CD4-positive, alpha-beta T cell treated with Interleukin-17A for 1 hour (primary cell): ENCODE measurements at places on chromosomes 6 and 20.

- DNase-seq: no peak
Observed at GRCh38 chr20:45189067-45189609, 14.4 kb downstream of the PI3 start.

- DNase-seq: no peak
Observed at GRCh38 chr20:63577317-63577894, 3.4 kb upstream of the HELZ2 start.

- no peak for DNase-seq
Observed at GRCh38 chr6:1817033-1817761, 207.5 kb downstream of the FOXC1 start.

DNA sequence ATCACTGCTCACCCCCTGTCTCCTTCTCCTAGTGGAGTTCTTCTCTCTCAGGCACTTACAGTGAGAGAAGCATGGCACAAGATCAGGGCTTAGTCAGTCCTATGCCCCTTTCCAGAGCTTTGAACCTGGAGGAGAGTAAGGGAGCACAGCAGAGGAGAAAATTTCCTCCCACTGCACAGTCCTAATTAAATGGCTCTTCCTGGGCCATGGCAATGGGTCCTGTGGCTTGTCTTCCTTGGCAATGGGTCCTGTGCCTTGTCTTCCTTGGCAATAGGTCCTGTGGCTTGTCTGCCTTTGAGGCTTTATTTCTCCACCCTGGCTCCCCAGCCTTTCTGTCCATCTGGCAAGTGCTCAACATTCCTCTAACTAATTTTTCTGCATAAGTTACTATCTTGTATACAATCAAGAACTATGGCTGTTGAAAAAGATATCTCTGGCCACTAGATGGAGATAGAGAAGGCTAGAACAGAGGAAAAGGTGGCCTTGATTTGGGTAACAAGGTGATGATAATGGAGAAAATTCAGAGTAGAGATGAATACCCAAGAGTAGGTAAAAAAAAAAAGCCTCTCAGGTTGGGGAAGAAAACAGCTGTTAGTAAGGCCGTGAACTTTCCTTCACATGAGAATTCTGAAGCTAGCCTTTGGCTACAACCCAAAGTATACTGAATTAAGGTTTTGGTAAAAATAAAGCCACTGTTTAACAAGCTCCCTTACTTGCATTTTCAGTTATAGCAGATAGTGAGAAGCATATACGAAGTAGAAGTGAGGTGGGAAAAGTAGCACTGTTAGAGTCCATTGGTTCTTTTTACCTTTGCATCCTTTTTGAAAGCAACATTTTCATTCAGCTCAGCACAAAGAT is 504.9 kb downstream of the DOK5 start:
- no peak for DNase-seq

- DNase-seq: no peak
Observed at GRCh38 chr20:6000871-6001270, 50.4 kb downstream of the MCM8 start.

DNA sequence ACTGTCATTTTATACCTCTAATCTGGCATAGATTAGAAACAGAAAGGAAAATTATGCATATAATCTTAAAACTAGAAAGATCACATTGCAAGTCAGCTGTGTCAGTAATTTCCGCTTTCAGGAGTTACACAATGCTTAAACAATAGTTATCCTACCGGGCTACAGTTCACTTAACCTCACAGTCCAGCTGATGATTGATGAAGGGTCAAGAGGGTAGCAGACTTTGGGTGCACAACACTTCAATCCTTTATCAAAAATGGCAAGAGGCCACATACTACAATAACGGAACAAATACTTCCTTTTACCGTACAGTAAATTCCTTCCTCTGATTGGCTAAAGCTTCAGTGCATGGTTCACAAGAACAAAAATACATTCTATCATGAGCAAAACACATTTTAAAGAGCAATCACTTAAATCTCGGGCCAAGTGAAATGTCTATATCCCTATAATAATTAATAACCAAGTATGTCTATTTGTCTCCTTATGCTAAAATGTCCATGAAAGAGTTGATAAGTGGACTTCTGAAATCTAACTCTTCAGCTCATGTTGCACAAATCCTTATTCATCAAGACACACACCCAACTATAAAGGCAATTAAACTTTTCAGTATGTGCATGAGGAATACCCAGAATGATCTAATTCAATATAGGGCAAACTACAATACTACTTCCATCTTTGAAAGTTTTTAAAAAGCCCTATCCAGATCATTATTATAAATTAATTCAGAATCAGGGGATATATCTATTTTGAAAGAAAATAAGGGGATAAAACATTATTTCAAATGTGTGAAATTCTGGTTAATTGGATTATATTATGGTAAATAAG is 76.8 kb downstream of the HIVEP2 start:
- DNase-seq: no peak

- no peak for DNase-seq
Observed at GRCh38 chr6:21027507-21027906, 493.2 kb downstream of the CDKAL1 start.

DNA sequence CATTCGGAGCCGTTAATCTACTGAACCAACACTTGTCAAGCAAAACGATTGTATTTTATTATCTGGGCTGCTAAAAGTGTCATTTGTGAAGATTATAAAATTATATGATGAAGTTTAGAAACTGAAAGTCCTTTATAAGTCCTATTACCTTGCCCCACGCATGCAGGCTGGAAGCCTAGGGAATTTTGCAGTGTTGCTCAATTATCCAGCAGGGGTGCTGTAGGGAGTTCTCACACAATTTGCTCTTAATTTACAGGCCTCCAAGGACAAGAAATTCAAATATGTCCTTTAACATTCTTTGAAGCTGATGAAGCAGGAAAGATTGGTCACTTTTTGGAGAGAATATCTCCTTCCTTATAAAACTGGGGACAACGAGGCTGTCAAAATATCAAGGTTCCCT is 368.9 kb downstream of the LMBRD1 start:
- no peak for DNase-seq

DNA sequence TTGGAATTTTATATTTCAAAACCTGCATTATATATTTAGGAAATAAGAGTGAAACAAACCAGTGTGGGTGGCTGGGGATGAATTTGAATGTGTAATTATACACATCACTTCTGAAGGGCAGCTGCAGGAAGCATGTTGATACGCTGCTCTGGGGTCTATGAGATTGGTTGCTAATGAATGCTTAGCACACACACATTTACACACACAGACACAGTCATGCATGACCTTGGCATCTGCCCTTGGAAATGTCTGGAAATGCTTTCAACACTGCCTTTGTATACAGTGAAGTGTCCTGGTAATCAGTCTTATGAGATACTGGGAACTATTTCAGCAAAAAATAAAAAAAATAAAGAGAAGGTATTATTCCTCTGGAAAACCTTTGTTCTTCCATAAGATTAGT is 83.4 kb downstream of the ELOVL4 start:
- DNase-seq: no peak

- DNase-seq: no peak
Observed at GRCh38 chr20:18223409-18223808, 64.9 kb upstream of the ZNF133 start.

GRCh38 chr20:56467968-56468315 is 485 bp upstream of the RTF2 start:
- DNase-seq: no peak

- DNase-seq: no peak
Observed at GRCh38 chr6:148846778-148847761, 100.2 kb downstream of the UST start.

DNA sequence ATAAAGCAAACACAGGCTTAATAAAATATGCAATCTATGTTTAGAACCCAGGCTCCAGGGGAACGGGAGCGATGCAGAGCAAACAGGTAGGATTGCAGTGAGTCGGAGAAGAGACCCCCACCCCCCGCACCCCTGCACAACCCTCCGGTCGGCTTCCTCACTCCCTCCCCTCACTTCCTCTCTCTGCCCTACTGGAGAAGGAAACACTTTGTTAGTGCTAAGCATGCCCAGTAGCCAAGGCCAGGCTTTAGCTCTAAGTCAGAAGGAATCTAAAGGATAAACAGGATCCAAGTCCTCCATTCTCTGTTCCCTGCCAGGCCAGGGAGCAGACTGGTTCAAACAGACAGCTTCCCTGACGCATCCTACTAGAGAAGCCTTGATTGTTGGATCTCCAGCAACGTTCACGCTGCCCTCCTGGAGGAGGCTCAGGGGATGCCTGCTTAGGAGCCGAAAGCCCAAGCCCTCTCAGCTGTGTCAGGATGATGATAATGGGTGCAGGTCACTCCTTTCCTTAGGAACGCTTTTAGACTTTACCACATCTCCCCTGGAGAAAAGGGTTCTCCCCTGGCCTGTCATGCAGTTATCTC is 14.7 kb downstream of the FOXQ1 start:
- no peak for DNase-seq

GRCh38 chr6:144660561-144661115 is 375.5 kb downstream of the UTRN start:
- no peak for DNase-seq

DNA sequence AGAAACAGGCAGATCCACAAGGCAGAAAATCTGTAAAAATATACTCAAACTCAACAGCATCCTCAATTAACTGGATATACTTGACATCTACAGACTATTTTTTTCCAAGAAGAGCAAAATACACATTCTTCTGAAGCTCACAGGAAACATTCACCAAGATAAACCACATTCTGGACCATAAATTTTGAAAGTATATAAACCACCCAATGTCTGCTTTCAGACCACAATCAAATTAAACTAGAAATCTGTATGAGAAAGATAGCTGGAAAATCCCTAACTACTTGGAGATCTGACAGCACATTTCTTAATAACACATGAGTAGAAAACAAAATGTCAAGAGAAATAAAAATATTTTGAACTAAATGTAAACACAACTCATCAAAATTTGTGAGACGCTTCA is 195.5 kb downstream of the ERMARD start:
- DNase-seq: no peak

- no peak for DNase-seq
Observed at GRCh38 chr20:33963751-33964150, 30.0 kb upstream of the RALY start.

GRCh38 chr6:138849791-138850190 is 53.9 kb downstream of the ECT2L start:
- DNase-seq: no peak

- DNase-seq: no peak
Observed at GRCh38 chr6:54559136-54559535, 250.9 kb downstream of the TINAG start.

DNA sequence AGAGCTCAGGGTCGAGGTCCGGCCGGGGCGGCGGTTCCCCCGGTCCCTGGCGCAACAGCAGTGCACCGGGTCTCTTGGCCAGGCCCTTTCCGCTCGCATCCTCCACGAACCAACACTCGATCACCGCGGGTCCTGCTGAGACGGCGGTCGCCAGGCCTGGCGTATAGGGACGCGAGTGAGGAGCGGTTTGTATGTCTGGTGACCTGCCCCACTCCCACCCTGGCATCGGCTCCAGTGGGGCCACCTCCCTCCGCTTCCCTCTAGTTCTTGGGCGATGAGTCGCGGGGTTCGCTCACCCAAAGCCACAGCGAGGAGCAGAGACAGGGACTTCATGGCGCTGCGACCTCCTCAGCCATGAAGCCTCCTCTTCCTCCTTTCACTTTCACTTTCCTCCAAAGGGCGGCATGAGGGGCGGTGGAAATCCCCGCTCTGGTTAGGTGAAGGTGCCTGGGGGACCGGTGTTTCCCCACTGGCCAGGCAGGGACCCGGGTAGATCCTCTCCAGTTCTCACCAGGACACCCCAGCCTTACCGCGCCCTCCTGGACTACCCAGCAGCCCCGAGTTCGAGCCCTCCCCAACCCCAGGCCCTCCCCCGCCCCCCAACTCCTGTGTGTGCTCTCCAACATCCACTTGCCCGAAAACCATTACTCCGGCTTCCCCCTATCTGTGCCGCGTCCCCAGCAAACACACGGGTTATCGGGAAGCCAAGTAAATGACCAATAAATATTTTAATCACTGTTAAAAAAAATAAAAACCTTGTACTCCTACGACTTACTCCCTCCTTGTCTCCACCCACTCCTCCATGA is at the start of gene TAPBP:
Gene TAPBP (minus strand): TSS at position 370 of the 806 bp plus-strand sequence. CDS start 37 bp downstream, at position 333.
- peak; percentile 96 for DNase-seq

- DNase-seq: peak; percentile 47
Observed at GRCh38 chr20:57498425-57499400, 26.2 kb downstream of the CTCFL start.
